ENCODE measurements at places on chromosomes 12 and 14.

DNA sequence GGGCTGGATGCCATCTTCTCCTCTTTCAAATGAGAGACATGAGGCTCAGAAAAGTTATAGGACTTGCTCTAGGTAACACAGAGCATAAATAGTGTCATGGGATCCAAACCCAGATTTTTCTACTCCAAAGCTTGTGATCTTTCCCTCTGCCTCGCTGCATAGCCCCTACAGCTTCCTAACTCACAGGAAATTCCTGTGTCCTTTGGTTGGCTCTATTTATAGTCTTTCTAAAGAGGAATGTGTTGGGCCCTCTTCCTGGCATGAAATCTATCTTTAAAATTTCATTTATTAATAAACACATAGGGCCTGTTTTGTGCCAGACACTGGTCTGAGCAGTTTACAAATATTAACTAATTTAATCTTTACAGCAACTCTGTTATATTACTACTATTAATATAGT is 9.8 kb upstream of the KCNA5 start:
- no peak for DNase-seq

DNA sequence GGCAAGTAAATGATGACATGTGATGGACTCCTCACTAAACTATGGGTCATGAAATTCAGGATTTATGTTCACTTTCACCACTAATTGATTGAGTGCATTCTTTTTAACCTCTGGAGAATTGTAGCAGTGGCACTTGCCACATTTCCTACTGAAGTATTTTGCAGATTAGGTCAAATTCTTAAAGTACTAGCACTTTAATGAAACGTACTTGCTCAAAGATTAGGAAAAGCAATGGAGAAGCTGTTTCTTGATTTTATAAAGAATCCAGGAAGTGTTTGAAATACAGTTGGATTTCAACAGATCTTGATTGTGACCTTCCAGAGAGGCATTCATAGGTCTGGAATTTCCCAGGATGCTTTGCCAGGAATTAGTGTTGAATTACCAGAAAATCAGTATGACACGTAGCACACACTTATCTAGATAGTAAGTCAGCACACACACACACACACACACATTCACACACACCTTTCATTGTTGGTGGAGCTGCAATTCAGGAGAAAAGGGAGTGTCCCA is 162.6 kb downstream of the MYRFL start:
- no peak for DNase-seq

- no peak for DNase-seq
These were observed 70.3 kb downstream of the ALX1 start for GRCh38 chr12:85350356-85350755.

- no peak for DNase-seq
These were observed 65.4 kb downstream of the RBM19 start for GRCh38 chr12:113900716-113901115.

- no peak for DNase-seq
These were observed 107.3 kb downstream of the ZFP36L1 start for GRCh38 chr14:68685419-68686204.

GRCh38 chr12:121558956-121559355 is 21.9 kb downstream of the KDM2B start:
- no peak for DNase-seq

GRCh38 chr14:94593749-94594431 is 12.7 kb downstream of the SERPINA5 start:
- DNase-seq = no peak

GRCh38 chr14:53553221-53553620 is 400.1 kb upstream of the DDHD1 start:
- DNase-seq = no peak

Measured in cortex of kidney (tissue), 1 donor.